NCI-H1417 (cell line): ENCODE measurements at places on chromosomes 1 and 21.

GRCh38 chr1:90650401-90650800, 66.7 kb downstream of the BARHL2 start:
- DNase-seq = no peak

- peak; percentile 74 for DNase-seq
Observed at GRCh38 chr21:33266050-33266788, at the start of gene IL10RB. TSS of gene IL10RB (plus strand) at chr21:33266367. CDS start at chr21:33266466, 99 bp downstream.

- peak; percentile 89 for DNase-seq
Observed at GRCh38 chr1:43147625-43148327, 24.3 kb downstream of the EBNA1BP2 start.

DNA sequence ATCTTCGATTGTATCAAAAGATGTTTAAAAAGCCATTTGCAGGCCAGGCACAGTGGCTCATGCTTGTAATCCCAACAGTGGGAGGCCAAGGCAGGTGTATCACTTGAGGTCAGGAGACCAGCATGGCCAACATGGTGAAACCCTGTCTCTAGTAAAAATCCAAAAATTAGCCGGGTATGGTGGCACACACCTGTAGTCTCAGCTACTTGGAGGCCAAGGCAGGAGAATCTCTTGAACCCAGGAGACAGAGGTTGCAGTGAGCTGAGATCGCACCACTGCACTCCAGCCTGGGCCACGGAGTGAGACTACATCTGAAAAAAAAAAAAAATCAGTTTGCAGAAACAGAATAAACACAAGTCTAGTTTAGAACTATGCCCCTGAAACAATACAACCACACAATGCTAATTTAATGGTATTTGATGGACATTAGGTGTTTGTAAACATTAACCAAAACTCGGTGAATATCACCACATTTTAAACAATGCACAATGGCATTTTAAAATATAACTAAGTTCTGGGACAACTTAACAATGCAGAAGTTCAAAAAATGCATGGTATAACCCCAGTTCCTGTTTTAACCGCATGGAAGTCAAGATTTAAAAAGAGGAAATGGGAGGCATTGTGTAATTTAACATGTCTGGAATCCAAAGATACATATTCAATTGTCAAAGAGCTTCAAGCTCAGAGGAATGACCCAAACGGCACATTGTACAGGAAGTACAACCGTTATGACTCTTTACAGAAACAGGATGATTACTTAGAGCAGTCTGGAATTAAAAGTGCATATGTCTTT, 7.1 kb upstream of the PTTG1IP start:
- DNase-seq = no peak

- DNase-seq = no peak
Observed at GRCh38 chr1:150053926-150054325, 13.7 kb upstream of the VPS45 start.

GRCh38 chr21:14383596-14384180, 742 bp upstream of the HSPA13 start:
- no peak for DNase-seq

DNA sequence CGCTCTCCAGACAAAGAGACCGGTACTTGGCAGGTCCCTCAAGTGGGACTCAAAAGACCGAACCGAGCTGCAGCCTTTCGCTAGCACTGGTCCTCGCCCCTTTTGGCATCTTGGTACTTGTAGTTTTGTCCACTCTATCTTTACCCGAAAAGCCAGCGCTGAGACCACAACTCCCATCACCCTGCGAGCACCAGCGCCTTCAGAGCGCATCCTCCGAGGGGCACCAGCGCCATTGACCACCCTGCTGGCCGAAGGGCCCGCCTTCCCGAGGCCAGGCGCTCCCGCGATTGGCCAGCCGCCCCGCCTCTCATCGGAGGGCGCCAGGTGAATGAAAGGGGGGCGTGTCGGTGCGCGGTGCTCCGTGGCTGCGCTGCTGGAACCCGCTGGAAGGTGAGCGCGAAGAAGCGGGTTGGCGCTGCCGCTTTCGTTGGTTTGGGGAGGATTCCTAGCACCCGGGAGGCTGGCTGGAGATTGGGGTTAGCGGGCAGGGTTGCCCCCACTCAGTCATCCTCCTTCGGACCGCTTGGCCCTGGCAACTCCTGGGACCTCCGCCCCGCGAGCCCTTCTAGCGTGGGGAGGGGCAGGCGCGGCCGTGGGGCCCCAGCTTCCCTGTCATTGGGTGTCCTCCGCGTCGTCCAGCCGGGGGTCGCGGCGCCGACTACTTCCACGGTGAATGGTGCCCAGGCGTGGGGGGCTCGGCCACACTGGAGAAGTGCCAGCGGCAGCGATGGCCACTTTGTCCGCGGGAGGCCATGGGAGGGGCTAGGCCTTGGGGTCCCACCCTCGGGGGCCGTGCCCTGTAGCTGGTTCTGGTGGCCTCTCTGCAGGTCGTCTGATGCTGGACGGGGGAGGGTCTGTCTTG, at the start of gene ZBTB8B:
Gene ZBTB8B (plus strand): TSS at position 357 of the 862 bp plus-strand sequence. CDS start 5,553 bp downstream, outside the sequence.
- peak; percentile 99 for DNase-seq

DNA sequence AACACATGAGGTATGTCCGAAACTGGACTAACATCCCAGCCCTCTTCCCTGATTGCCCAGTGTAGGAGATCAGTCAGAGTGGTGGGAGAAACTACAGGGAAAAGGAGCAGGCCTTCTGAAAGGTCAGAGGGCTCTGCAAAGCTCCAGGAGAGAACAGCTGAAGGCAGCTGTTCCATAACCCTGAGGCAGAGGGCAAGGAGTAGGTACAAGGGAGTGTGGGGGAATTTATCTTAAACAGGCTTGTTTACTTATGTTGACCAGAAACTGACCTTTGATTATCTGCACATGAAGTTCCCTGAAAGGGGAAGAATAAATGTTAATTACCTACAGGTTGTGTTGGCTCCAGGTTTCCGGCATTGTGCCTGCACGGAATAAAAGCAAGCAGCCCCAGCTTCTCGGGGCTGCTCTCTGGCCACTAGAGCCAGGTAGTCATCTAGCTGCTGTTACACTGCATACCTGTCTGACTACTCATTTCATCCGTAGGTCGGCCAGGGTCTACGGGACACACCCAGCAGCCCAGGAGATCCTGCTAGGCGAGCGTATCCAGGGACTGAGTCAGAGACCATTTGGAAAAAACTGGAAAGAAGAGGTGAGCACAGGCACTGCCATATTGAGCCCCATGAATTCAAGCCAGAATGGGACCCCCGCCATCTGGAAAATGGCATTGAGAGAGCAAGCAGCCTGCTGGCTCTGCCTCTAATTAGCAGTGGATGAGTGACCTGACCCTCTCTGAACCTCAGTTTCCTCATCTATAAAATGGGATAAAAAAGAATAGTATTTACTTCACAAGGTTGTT, 14.9 kb upstream of the PAQR7 start:
- DNase-seq = no peak

GRCh38 chr1:160629286-160630210, 17.3 kb downstream of the SLAMF1 start:
- DNase-seq = no peak

DNA sequence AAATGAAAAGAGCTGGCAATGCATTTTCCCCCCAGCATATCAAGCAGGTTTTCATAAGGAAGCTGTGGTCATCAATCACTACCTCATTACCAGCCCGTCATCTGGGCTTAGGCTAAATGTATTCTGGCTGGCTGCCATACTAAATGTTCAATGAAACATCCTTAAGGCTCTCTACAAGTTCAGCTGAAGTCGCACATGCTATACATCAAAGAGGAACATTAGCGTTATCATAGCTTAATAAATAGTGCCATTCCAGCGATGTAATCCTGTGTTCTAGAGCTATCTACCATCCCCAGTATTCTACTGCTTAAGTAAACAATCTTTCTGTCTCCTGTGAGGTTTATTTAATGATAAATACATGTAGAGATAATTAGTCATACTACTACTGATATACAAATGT, 288.8 kb downstream of the DPYD start:
- peak; percentile 68 for DNase-seq

DNA sequence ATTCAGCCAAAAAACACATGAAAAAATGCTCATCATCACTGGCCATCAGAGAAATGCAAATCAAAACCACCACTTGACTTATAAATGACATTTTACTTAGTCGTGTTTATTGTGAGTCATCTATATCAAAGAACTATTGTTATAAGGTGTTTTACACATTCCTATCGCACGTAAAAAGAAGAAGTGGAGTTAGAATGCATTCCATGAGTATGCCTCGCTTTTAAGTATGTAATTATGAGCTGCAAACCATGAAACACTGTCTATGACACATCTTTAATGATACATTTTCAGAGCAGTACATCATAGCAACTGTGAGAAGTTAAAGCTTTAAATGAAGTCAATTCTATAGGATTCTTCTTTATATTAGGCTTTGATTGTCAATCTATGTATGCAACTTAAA, 614.3 kb upstream of the ADAMTS5 start:
- no peak for DNase-seq

DNA sequence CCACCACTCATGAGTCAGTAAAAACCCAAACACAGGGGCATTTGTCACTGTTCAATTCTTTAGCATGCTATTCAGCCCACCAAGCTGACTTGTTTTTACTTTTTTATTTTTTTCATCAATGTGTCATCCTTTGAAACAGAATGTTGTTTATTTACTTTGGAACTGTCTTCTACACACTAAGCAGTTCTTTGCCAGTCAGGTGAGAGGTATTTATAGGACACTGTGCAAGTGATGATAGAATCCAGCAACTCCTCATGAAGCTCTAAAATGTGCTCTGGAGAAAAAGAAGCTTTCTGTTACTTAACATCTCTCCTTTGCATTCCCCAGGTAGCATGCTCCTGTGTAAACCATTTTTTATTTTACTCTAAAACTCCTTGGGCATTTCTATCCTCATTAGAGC, 582.0 kb upstream of the TMPRSS15 start:
- no peak for DNase-seq
